Retinal pigment epithelial cell (primary cell): ENCODE measurements at places on chromosomes 12 and 14.
A peak's percentile ranks its signal among the peaks of the same experiment; 100 is the strongest.

- no peak for DNase-seq
Observed at GRCh38 chr12:120698665-120699064, 11.6 kb upstream of the UNC119B start.

GRCh38 chr14:50528000-50528399 is 4.4 kb downstream of the MAP4K5 start:
- DNase-seq, result no peak

DNA sequence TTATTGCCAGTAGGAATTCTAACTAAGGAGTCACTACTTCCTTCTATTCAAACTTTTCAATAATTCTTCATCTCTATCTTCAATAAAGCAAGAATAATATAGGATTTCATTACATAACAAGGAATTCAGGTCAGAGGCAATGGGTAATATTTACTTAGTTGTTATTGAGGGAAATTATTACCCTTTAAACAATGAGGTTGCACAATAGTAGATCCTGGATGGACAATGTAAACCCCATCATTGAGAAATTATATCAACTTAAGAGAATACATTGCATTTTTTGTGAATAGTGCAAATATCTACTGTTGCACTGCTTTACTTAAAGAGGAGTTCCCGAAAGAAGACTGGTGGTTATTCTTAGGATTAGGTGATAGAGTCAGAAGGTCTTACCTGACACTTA is 43.8 kb downstream of the A2M start:
- DNase-seq, result no peak

GRCh38 chr12:86411710-86412109 is 155.5 kb upstream of the MGAT4C start:
- no peak for DNase-seq

- no peak for DNase-seq
Observed at GRCh38 chr14:33788161-33788560, 162.7 kb downstream of the EGLN3 start.

- DNase-seq, result no peak
Observed at GRCh38 chr12:80129895-80130530, 30.7 kb downstream of the OTOGL start.

DNA sequence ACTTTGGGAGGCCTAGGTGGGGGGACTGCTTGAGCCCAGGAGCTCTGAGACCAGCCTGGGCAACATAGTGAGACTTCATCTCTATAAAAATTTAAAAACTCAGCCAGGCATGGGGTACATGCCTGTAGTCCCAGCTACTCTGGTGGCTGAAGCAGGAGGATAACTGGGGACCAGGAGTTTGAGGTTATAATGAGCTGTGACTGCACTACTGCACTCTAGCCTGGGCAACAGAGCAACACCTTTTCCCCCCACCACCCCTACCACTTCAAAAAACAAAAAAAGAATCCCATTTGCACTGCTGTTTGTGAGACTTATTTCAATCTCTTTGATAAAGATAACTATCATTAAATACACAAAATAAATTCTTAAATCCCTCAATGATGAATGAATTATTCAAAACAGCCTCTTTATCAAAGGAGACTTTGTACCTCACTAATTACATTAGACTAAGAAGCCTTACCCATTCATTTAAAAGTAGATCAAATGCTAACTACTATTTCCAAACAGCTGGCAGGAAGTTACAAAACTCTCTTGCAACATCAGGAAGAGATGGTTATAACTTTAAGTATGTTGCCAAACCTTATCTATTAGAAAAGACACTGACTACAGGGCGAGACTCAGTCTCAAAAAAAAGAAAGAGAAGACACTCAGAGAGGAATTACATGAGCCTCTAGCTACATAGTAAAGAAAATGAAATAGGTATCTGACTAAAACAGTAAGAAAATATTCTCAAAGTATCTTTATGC is 14.7 kb downstream of the BLTP3B start:
- no peak for DNase-seq

- no peak for DNase-seq
Observed at GRCh38 chr12:125303337-125303736, 238.1 kb downstream of the AACS start.

- DNase-seq, result no peak
Observed at GRCh38 chr14:49447540-49448107, 138.6 kb downstream of the RPS29 start.

GRCh38 chr12:118494776-118495175 is 118.4 kb downstream of the SUDS3 start:
- no peak for DNase-seq

DNA sequence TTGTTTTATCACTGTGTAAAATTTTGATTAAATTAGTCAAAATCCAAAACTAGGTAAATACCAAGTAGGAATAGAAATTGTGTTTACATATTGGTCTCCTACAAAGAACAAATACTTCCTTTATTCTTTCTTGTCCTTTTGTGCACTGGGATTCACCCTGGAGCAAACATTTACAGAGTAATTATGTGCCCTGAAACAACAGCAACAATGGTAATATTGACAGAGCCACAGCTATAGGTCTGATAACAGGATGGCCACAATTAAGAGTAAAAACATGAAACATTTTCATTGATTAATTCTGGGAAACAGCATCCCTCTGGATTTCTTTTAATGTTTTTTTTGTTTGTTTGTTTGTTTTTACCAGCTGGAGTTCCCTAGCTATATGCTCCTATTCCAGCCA is 61.2 kb downstream of the SLC38A6 start:
- DNase-seq, result no peak

GRCh38 chr14:31858868-31859267 is 218.2 kb upstream of the ARHGAP5 start:
- DNase-seq, result no peak

- no peak for DNase-seq
Observed at GRCh38 chr14:95015046-95015445, 142.3 kb downstream of the DICER1 start.

GRCh38 chr12:71216725-71217579 is 59.2 kb upstream of the TSPAN8 start:
- DNase-seq, result peak; percentile 31

DNA sequence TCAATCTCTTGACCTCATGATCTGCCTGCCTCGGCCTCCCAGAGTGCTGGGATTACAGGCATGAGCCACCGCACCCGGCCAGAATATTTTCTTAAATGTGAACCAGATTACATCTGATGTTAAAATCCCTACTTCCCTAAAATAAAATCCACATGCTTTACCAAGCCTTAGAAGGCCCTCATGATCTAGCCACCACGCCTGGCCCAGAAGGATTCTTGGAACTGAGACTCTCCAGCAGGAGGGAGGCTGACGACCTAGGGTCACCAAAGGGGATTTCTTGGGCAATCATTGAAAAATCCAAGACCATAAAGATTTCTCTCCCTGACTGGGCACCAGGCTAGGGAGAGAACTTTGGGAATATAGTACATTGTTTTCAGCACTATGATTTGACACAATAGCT is 25.2 kb upstream of the RASSF3 start:
- DNase-seq, result no peak

DNA sequence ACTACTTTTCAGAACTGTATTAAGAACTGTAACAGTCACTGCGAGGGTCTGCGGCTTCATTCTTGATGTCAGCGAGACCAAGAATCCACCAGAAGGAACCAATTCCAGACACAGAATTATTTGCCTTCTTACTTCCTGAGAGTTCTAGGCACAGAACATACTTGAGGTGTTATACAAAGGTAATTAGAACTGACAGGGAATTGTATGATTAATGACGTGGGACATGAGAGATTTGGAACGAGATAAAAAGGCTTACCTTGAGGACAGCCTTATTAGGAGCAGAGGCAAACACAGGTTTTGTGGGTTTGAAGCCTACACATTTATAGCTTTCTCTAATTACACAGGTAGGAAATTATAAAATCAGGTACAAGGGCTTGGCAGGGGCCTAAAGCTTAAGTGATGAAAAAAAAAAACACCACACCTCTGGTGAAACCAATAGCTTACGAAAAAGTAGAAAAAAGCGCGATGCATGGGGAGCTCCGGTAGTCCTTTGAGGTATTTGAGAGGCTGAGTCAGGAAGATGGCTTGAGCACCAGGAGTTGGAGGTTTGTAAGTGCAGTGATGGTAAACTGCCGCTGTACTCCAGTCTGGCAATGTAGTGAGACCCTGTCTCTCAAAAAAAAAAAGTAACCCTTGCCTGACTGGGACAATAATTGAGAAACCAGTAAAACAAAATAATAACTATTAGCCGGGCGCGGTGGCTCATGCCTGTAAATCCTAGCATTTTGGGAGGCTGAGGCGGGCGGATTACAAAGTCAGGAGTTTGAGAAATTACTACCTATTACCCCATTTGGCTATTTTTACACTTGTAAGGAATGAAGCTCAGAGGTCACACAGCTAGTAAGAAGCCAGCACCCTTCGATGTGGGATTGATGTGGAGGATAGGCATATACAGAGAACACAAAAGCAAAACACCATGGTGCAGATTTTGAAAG is 795 bp upstream of the ACOT2 start:
- DNase-seq, result no peak

DNA sequence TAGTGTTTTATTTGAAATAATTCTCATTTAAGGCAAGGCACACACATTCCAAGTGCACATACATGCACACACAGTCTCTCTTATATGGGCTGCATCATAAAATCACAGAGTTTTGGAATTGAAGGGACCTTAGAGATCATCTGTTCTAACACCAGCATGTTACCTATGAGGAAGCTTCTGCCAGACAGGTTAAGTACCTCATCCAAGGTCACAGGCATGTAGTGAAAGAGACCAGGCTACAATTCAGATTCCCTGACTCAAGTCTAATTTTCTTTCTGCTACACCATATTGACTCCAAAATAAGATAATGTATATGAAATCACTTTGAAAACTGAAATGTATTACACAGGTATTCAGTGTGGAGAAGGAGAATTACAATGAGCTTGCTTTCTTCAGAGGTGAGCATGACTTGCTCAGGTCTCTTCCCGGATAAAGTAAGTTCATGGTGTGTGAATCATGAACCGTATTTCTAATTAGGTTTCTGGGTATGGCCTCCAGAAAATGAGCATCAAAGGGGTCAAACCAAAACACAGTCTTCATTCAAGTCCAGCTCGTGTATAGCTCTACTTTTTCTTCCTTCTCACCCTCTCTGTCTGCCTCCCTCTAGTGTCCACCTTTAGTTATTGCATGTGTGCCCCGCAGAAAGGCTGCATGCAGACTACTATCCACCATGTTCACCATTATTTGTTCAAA is 411.9 kb downstream of the FUT8 start:
- DNase-seq, result peak; percentile 19

GRCh38 chr14:75280831-75281653 is 2.4 kb downstream of the FOS start:
- DNase-seq, result no peak

GRCh38 chr12:3944620-3945019 is 71.4 kb upstream of the PARP11 start:
- DNase-seq, result no peak

DNA sequence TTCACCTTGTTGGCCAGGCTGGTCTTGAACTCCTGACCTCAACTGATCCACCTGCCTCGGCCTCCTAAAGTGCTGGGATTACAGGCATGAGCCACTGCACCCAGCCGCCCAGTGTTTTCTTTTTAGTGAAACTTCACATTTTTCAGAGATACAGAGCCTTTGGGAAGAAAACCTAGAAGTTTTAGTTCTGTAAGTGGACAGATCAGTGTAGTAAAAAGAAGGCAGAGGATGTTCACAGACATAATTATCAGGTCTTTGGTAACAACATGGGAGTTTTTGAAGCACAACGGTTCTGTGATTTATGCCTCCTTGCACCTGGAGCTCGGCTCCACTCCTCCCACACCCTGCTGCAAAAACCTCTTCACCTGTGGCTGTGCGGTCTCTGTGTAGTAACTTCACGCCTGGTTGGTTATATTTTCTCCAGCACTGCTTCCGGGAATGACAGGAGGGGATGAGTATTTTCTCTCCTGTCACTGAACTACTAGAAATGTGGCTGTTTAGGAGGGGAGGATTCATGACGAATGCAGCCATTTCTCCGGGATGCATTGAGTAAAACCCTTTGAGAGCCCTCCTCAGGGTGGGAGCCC is 67.0 kb downstream of the ARF6 start:
- DNase-seq, result no peak

- no peak for DNase-seq
Observed at GRCh38 chr14:104390221-104390931, 189.2 kb upstream of the C14orf180 start.

GRCh38 chr14:92484132-92484823 is 29.3 kb upstream of the RIN3 start:
- no peak for DNase-seq

DNA sequence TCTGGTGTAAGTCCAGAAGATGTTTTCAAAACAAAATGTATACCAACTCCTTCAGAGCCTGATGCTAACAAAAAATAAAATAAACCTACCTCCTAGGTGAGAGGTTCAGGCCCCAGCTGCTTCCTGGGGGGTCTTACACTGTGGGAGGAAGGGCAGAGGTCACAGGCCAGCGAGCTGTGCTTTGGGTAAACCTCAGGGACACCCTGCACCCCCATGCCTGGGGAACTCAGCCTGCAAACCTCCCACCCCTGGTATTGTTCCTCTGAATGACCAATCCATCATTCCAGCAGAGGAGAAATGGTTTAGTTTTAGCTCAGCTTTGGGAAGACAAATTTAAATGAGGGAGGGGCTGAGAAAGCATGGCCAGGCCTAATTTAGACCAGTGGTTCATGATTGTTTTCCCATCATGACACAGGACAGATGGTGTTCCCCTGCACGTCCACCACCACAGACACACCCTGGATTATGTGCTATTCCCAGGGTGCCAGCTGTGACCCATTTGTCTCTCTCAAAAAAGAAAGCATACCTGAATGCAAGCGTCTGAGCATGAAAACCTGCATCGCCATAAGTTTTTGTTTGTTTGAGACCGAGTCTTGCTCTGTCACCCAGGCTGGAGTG is 14.5 kb upstream of the TFCP2 start:
- DNase-seq, result no peak

GRCh38 chr12:52427083-52427482 is 7.1 kb downstream of the KRT75 start:
- DNase-seq, result no peak

DNA sequence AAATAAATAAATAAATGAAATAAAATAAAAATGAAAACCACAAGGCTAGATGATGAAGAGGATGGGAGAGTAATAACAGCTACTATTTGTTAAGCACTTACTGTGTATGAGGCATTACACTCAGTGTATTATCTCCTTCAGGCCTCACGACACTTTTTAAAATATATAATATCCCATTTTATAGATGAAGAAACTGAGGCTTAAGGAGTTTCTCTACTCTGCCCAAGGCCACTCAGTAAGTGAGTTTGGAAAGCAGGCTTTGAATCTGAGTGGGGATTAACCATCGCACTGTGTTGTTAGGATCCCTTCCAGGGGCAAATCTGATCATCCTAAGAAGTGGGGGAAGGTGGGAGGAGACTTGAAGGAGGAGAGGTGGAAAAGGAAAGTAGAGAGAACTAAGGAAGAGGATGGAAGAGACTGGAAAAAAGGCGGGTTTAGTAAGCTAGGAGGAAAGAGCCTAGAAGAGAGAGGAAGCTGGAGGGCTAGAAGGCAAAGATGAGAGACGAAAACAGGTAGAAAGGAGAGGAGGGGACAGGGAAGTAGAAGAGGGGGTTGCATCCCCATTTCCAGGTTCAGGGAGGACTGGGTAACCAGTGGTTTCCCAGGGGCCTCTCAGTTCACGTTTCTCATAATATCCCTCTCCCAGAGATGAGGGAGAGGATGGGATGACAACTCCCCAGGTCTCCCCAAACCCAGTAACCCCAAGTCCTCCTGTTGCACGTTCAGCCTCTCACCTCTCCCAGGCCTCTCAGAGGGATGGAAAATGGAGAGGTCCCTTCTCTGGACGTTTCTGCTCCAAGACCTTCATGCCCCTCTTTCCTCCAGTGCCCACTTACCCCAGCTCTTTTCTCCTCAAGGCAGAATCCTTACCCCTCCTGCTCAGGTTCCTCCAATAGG is 1.7 kb downstream of the STAT6 start:
- no peak for DNase-seq
